Omental fat pad (tissue), 4 donors: ENCODE measurements at places on chromosomes 12 and 14. TPM values are rescaled to one million over a fixed set of nuclear protein-coding genes. Genes with fewer than 3 reads are reported as not detected.

DNA sequence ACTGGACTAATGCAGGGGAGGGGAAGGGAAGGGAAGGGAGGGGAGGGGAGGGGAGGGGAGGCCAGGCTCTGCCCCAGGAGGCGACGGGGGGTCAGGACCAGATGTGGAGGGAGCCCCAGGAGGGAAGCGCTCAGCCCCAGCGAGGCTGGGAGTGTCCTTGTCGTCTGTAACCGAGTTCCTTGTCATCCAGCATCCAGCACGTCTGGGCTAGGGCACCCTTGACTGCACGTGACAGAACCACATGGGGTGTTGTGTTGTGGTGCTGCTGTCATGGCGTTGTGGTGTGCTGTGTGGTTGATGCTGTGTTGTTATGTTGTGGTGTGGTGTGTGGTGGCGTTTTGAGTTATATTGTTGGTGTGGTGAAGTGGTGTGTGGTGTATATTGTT, 28.4 kb upstream of the SFSWAP start:
- no peak for DNase-seq

Gene ASIC1
- 1.1 TPM for total RNA-seq

Gene SMIM41
- 1.1 TPM for total RNA-seq

DNA sequence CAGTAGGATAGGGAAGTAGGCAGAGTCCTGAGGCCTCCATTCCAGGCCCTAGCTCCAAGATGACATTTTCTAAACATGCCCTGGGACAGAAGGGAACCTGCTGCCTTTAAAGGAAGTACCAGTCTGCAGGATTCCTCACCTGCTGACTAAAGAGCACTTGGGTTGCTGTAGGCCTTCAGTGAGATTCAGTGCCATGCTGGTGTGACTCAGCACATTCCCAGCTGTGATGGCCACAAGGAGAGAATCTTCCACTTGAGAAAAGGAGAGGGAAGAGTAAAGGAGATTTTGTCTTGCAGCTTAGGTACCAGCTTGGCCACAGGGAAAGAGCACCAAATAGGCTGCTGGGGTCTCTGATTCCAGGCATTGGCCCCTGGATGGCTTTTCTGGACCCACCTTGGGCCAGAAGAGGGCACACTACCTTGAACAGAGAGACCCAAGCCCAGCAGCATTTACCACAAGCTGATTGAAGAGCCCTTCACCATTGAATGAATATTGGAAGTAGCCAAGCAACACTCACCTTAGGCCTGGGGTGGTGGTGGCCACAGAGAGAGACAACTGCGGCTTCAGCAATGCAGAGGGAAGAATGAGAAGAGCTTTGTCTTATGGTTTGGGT, 498.3 kb downstream of the KCNH5 start:
- DNase-seq: no peak

- no peak for DNase-seq
Observed at GRCh38 chr14:33908540-33909223, 42.2 kb downstream of the EGLN3 start.
